ENCODE measurements at places on chromosomes 6 and 20.

DNA sequence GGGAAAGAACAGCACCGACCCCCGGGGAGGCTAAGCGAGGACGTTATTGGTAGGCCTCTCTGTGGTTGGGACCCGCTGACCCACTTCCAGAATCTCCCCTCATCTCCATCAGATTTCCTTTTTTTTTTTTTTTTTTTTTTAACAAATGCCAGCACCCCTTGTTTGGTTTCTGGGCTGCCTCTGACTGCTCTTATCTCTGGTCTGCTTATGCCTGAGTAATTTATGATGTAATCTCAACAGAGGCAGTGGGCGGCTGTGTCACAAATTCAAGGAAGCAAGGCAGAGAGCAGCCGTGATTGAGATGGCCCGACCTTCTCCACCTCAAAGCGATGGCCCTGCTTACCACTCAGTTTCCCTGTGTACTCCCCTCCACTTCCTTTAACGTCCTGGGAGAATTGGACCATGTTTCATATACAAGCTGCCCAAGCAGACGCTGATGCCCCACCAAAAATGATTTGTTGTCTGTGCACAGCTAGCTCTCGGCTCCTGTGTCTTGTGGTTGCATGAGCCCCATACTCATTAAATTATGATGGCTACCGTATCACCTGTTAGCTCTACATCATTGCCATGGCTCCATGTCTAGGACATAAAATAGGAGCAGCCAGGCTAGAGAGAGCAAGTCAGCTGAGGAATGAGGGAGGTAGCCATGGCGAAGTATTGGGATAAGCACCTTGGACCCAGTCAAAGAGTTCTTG is 98.1 kb downstream of the ZNF217 start:
- no peak for DNase-seq

- DNase-seq = no peak
Measured at GRCh38 chr6:13375360-13375878, 47.1 kb upstream of the TBC1D7 start.

- no peak for DNase-seq
Measured at GRCh38 chr6:11722220-11722619, 56.4 kb downstream of the ADTRP start.

- DNase-seq = no peak
Measured at GRCh38 chr20:46875059-46875458, 19.6 kb upstream of the EYA2 start.

DNA sequence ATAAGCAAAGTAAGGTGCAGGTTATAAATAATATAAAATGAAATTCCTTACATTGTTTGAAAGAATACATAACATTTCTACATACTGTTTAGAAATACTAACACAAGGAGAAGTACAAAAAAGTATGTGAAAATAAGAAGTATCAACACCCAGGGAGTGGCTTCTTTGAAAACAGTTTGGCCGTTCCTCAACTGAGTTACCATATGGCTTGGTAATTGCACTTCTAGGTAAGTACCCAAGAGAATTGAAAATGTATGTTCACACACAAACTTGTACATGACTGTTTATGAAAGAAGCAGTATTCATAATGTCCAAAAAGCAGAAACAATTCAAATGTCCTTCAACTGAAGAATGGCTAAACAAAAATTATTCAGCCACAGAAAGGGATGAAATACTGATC is 30.7 kb downstream of the PAK5 start:
- no peak for DNase-seq

DNA sequence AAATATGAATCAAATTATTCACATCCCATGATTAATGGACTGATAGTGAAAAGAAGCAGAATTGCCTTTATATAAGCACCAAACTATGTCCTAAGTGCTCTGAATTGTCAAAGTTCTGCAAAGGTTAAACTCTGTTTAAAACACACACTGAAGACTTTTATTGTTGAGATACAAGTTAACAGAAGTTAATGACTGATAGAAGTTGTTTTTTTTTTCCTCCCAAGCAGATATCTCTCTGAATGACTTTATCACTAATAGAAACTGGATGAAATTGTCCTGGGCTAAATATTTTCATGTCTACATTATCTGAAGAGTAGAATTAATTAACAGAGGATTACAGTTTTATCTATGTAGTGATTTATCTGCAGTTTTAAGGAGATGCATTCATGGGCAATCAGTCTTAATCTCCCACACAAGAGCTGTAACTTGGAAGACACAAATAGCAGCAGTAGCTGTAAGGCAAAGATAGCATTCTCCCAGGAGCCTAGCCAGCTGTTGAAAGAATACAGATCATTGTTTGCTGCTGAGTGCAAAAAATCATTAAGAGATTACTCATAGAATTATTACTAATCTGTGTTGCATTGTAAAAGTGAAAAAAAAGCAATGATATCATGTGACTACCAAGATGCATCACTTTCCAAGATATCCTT is 49.9 kb downstream of the BMP5 start:
- DNase-seq = no peak

GRCh38 chr20:47859278-47859677 is 74.0 kb upstream of the SULF2 start:
- no peak for DNase-seq

- DNase-seq = no peak
Measured at GRCh38 chr20:58749979-58750378, 57.4 kb downstream of the NPEPL1 start.

DNA sequence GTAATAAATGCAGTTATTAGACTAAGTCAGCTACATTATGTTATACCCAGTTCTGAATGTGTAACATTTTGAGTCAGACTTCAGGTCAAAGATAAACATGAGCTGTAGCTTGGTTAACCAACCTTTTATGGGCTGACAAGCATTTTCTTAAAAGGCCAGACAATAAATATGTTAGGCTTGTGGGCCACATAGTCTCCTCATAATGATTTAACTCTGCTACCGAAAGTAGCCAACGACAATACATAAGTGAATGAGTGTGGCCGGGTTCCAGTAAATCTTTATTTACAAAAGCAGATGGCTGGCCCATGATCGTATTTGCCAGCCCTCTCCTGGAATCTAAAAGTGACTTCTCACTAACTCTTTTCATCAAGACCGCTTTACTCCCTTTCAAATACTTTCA is 49.9 kb downstream of the ATG5 start:
- no peak for DNase-seq

- DNase-seq = no peak
Measured at GRCh38 chr6:37690964-37691735, 6.5 kb downstream of the MDGA1 start.

DNA sequence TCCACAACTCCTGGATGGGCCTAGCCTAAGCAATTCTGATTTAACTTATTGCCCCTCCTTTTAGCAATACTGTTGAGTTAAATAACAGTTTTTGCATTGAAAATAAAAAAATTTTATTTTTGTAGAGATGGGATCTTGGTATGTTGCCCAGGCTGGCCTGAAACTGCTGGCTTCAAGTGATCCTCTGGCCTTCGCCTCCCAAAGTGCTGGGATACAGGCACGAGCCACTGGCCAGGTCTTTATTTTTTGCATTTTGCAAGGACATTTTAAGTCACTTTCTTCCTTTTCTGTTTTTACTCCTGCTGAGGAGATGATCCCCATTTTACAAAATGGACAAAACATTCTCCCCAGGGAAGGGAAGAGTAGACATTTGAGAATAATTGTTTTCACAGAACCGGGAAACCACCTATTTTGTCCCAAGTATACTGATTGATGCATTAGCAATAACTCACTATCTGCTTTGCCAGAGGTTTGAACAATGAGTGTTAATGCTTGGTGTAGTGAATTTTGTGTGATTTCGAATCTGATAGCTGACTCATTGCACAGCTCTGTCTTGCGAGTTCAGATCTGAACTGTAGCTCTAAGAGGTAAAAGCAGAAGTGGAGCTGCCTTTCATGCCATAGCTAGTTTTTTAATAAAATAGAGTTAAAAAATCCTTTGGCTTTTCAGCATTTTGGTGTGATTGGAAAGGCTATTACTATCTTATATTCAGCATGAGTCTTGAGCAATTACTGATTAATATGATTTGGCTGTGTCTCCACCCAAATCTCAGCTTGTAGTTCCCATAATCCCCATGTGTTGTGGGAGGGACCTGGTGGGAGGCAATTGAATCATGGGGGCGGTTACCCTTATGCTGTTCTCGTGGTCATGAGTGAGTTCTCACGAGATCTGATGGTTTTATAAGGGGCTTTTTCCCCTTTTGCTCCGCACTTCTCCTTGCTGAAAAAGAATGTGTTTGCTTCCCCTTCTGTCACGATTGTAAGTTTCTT is 20.9 kb downstream of the IGF2R start:
- no peak for DNase-seq

DNA sequence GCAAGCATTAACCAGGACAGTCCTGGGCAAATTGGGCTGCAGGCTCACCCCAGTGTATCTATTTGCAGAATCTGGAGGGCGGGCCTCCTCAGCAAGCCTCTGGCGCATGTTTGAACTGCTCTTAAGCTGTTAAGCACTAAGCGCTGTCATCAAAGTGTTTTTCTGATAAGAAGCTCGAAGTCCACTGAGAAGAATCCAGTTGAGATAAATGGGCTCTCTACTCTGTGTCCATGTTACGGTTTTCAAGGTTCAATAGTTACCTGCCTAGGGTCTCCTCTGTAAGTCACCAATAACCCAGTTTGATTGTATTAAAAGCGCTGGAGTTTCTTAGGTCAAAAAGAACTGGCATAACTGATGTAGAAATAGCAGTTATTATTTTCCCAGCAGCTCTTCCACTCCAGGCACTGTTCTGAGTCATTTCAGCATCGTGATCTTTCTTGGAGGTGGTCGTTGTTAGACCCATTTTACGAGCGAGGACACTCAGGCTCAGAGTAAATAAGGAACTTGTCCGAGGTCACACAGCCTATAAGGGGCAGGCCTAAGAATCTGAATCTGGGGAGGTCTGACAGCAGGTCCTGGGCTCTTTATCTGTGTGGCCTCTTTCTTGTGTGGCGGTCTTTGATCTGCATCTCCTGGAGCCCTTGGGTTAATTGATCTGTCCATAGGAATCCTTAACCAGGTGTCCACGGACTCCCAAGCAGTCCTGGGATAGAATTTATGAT is 207.4 kb upstream of the ZNF217 start:
- DNase-seq = no peak

DNA sequence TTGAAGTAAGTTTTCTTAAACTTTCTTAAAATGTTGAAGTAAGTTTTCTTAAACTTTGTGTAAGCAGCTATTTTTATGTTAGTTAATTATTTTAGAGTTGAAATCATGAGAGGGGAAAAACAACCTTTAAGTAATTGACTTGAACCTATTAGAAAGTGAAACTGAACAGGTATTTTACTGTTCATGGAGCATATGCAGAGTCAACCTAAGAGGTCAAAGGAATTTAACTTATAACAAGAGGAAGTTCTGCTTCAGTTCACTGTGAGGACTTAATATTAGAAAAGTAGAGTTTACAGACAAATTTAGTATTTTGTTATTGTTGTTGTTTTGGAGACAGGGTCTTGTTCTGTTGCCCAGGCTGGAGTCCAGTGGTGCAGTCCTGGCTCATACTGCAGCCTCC is 38.0 kb downstream of the CDYL start:
- DNase-seq = no peak

Measured in substantia nigra (tissue), 51 donors.